ENCODE measurements at places on chromosomes 1 and 21.

DNA sequence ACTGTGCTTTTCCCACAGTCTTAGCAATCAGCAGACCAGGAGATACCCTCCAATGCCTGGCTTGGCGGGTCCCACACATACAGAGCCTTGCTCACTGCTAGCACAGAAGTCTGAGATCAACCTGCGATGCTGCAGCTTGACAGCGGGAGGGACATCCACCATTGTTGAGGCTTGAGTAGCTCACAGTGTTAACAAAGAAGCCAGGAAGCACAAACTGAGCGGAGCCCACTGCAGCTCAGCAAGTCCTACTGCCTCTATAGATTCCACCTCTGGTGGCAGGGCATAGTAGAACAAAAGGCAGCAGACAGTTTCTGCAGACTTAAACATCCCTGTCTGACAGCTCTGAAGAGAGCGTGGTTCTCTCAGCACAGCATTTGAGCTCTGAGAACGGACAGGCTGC is 33.4 kb downstream of the MNDA start:
- DNase-seq, result no peak

DNA sequence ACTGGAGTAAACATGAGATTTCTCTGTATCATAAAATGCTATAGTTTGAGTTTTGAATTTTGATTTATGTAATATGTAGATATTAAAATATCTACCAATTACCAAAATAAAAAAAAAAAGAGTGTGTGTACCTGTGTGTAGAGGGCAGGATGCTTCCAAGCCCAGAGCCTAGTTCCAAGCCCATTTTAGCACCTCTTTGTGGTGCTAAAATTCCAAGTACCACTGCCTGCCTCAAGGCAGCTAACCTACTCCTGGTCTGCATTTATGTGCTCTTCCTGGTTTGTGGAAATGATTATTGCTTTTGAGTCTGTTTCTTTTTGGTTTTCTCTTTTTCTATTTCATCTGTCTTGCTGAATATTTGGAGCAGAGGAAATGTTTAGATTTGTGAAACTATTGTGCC is 8.7 kb upstream of the POU2F1 start:
- DNase-seq, result no peak

DNA sequence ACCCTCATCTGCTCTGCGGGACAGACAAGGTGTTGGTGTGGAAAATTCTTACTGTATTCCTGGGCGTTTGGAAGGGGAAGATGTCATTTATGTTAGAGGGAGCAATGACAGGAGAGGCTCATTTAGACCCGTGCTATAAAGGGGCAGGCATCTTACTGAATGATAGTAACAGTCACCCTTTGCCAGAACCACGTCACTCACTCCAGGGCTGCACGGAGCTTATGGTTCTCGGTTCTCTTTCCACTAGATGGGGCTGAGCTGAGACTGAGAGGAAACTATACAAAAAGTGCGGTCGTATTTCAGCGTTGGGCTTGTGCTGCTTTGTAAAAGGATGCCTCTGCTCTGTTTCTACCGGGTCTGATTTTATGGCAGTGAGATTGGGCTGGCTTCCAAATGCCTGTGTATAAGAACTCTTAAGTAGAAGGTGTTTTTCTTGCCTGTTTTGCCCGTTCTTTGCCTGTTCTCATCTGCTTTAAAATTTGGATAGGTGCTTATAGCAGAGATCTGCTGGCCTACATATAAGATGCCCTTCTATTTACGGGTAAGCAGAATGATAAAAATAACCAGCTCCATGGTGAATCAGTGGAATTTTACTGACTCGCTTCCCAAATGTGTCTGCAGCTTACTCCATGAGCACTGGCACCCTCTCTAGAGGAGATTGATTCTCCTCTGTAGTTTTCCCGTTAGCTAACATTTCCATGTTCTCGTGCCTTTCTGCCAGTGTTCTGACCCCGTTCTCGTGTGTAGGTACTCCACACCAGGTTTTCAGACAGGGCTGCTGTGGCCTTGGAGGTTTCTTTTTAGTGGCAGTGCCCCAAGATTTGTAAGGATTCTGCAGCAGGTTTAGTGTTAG is 55.9 kb downstream of the MRPS6 start:
- peak; percentile 55 for DNase-seq

- DNase-seq, result no peak
Measured at GRCh38 chr1:103576065-103576464, 4.7 kb downstream of the AMY2B start.

DNA sequence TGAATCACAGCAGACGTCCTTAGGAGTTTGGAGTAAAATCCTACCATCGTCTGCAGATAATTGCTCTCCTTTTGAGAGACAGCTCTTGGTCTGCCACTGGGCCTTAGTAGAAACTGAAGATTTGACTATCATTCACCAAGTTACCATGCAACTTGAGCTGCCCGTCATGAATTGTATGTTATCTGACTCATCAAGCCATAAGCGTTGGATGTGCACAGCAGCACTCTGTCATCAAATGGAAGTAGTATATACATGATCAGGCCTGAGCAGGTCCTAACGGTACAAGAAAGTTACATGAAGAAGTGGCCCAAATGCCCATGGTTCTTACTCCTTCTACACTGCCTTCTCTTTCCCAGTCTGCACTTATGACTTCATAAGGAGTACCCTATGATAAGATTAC is 317.8 kb downstream of the GPATCH2 start:
- DNase-seq, result no peak

DNA sequence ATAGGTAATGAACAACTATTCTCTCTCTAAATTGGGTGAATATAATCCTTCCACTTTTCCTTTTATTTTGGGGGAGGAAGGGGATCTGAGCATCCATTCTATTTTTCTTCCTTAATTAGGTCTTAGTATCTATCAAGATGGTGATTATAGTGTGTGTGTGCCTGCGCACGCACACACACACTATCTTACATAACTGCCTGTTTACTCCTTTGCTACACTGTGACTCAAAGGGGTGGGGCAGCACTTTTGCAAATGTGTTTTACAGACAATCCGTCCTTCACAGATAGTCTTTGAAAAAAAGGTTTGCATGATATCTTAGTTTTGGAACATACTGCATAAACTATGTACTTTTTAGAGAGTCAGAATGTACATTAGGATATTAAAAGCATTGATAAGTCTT is 191.5 kb downstream of the SDCCAG8 start:
- no peak for DNase-seq

GRCh38 chr1:3651026-3651929 is 1.0 kb upstream of the TP73 start:
- DNase-seq, result no peak

DNA sequence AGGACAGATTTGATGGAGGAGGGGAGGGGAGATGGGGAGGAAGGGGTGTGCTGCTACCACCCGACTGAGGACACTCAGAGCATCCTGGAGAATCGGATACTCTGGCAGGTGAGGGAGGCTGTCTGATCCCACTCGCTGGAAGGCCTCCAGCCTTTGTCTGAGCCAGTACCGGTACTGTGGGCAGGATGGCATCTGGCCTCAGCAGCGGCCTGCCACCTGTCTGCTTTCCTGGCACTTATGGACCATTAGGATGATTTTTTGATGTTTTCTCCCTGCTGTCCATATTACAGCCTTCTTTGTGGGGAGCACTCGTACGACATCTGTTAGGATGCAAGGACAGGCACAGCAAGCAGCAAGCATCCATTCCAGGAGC is 11.5 kb downstream of the ATP2B4 start:
- DNase-seq, result no peak

- DNase-seq, result no peak
Measured at GRCh38 chr21:25638660-25639550, at the start of gene JAM2. JAM2 (plus strand) TSS chr21:25639258; CDS start chr21:25639822, 564 bp downstream.

DNA sequence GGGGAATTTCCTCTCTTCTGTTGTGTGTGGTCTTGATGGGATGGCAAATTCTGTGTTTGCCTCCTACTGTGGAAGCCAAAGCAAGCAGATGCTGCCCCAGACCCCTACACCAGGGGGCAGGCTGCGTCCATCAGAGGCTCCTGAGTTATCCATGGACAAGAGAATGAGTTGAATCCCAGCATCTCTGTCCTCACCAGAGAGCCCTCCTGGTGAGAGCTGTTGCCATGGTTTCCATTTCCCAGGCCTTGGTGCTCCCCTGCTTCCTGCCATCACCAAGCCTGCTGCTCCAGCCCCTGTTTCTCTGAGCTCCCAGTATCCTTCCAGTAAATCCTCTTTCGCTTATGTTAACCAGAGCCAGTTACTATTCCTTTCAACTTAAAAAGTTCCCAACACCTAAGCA is 20.4 kb upstream of the GNG12 start:
- peak; percentile 79 for DNase-seq

GRCh38 chr1:179121159-179121938 is 39.5 kb downstream of the TOR3A start:
- no peak for DNase-seq

- no peak for DNase-seq
Measured at GRCh38 chr21:33412832-33413519, 9.8 kb downstream of the IFNGR2 start.

- peak; percentile 86 for DNase-seq
Measured at GRCh38 chr1:43300378-43301094, at the start of gene TIE1. TIE1 (plus strand) TSS chr1:43300982; CDS start chr1:43301072, 90 bp downstream.

- no peak for DNase-seq
Measured at GRCh38 chr1:4626560-4627319, 27.7 kb upstream of the AJAP1 start.

DNA sequence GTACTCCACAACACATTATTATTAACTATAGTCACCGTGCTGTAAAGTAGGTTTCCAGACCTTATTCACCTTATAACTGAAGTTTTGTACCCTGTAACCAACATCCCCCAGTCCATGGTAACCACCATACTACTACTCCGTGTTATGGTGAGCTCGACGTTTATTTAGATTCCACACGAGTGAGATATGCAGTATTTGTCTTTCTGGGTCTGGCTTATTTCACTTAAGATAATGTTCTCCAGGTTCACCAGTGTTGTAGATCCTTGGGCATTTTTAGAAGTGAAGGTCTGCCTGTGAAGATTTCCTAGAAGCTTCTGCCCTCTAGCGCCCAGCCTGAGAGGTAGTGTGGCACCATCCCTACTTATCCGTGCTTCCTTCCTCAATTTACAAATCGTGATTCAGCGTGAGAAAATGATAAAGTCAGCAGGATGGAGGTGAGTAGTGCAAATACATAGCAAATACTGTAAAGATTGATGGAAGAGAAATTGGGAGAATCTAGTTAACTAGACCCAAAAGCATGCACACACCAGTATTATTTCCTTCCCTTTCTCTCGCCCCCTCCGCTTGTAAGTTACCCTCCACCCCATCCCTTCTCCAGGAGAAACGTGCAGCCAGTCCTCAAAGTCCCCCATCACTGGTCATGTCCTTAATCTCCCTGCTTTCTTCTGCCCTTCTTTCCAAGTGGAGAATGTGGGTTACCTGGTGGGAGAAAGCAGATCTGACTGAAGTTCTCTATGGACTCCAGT is 36.0 kb upstream of the DISC1 start:
- peak; percentile 72 for DNase-seq

DNA sequence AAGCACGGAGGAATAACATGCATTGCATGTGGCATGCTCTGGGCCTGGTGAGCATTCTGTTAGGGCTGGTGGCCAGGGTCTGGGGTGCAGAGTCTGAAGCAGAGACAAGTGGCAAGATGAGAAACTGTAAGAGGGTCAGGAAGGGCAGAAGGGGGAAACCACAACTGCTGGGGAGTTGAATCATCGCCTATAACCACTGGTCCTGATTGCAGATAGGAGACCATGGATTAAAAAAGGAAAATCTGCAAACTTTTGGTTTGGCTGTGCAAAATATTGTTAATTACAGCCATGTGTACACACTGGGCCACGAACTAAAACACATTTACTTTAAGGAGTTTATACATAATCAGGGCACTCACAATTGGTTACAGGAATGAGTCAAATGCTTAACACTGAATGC is 76.6 kb downstream of the TGFBR3 start:
- DNase-seq, result no peak

- no peak for DNase-seq
Measured at GRCh38 chr1:67919274-67920072, 86.2 kb upstream of the GNG12 start.

DNA sequence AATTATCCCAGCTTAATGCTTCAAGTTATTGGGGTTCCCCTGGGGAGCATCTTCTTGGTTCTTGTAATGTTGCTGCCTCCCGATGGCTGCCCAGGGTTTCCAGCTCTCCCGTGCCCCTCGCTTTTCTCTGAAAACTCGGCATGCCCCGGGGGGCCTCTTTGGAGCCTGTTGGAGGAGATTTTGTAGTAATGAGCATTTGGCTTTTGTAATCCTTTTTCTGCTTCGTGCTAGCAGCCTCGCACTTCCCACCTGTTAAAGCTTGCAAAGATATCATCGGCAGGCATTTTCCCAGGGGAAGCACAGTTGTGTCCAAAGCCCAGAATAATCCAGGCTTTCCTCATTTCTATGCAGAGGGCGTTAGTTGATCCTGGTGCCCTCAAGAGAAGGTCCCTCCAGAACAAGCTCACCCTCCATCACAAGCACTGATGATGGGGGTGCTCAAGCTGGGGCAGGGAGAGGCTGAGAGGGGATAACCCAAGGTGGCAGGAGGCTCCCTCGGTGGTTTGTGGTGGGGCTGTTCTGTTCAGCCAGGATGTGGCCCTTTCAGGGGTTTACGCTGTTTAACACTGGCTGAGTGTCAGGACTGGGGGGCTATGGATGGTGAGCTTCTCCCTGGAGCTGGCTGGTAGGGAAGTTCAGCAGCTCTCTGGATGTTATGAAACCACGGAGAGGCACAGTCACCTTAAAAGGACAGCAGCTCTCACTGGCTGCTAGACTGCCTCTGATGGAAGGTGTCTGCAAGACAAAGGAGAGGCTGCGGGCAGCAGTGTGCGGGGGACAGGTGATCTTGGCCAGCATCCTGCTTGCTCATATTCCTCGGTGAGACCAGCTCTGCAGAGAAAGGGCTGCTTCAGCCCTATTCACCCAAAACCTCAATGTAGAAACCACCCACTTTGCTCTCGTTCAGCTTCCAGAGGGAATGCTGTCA is 477.1 kb upstream of the VAMP3 start:
- DNase-seq, result no peak

- peak; percentile 63 for DNase-seq
Measured at GRCh38 chr1:51956528-51957509, 33.7 kb downstream of the RAB3B start.

DNA sequence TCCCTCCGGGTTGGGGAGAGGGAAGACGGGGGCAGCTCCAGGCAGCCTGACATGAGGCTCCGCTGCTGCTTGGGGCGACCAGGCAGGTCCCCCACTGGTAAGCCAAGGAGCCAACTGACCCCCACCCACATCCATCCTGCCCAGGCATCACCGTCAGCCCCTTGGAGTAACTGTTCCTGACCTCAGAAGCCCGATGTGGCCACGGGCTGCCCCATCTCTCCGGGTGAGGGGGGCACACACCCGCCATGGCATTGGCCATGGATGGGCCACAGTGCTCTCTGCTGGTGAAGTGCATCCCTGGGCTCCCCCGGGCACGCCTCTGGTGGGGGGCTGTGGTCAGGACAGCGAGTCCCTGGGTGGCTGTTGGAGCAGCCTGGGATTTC is 100.0 kb downstream of the CRYAA start:
- no peak for DNase-seq

- DNase-seq, result peak; percentile 12
Measured at GRCh38 chr1:165481820-165482532, 37.0 kb upstream of the RXRG start.

DNA sequence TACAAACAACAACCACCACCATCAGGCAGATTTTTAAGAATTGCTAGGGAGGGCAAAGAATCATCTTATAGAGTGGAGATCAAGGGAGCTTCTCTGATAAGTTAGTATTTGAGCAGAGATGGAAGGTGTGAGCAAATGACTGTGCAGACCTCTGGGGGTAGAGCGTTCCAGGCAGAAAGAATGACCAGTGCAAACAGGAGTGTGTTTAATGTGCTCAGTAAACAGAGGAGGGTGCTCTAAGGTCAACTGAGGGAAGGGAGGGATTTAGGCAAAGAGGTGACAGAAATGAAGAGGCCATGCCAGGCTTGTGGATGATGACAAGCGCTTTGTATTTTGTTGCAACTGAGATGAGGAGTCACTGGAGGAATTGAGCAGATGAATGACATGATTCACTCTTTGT is 172.5 kb upstream of the GJB5 start:
- DNase-seq, result no peak

GRCh38 chr1:27527223-27527889 is 37.4 kb upstream of the WASF2 start:
- DNase-seq, result no peak
